EH (cell line): ENCODE measurements at places on chromosomes 6 and 20.
A peak's percentile ranks its signal among the peaks of the same experiment; 100 is the strongest.

DNA sequence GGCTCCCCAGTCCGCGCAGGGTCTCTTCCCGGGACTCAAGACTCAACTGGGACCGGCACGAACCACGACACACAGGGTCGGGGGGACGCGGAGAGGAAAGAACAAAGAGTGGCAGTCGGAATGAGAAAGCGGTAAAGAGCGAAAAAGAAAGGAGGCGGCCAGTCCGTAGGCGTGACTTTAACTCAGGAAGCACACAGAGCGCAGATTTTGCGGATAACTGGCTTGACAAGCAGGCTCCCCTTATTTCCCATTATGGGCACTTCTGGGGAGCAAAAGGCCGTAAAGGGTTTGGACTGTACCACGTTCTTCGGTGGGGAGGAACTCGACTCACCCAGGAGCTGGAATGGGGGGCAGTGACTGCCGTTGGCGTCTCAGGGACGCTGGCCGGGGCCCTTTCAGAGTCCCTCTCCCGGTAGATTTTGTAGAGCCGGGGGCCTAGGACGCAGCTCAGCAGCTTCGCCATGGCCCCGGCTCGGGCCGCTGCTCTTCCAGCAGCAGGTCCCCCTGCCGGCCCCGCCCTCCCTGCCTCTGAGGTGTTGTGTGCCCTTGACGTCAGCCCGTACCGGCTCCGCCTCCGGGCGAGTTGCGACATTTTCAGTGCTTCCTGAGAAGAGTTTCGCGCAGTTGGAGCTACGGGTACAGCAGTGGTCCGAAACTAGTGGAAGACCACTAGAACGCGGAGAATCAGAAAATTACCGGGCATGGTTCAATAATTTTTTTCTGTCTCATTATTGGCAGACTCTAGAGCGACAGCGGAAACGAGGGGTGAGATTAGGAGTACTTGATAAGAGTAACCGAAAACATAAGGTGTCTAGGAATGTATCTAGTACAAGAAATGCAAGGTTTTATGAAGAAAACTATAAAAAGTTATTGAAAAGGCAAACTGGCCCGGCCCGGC lies at the start of gene ABHD16A:
ABHD16A (minus strand) TSS at position 506 of the 898 bp plus-strand sequence; CDS start at position 463, 43 bp downstream.
- peak; percentile 98 for DNase-seq

DNA sequence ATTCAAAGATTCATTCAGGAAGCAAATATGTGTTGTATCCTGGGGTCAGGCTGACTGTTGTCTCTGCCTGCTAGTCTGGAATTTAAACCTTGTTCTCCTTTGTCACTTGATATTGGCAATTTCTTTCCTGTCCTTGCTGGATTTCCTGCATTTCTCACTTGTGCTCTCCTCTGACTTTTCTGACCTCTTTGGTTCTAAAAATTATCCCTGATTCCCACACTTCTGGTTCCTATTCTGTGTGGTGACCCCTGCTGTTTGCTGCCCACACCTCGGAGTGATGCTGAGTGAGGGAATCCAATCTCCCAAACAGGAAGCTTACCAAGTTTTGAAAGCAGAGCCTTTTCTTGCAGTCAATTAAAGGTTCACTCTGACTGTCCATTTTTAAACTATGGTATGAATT lies 345.3 kb downstream of the CDKAL1 start:
- peak; percentile 15 for DNase-seq

- no peak for DNase-seq
Measured at GRCh38 chr6:81634155-81634880, 118.2 kb downstream of the TENT5A start.

DNA sequence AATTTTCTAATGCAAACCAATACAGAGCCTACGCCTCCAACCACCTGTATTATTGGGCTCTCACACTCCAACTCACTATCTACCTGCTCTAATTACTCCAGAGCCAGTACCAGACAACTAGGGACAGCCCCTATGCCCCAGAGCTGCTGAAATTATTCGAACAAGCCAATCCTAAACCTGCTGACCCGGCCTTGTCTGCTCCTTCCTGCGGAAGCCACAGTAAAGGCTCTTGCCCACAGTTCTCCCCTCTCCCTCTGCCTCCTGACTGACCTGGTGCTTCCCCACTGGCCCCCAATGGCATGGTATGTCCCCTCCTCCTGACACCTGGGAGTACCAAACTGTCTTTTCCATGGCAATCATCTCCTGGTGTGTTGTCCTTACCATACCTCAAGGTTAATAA lies 4.1 kb upstream of the TOX2 start:
- DNase-seq: no peak

DNA sequence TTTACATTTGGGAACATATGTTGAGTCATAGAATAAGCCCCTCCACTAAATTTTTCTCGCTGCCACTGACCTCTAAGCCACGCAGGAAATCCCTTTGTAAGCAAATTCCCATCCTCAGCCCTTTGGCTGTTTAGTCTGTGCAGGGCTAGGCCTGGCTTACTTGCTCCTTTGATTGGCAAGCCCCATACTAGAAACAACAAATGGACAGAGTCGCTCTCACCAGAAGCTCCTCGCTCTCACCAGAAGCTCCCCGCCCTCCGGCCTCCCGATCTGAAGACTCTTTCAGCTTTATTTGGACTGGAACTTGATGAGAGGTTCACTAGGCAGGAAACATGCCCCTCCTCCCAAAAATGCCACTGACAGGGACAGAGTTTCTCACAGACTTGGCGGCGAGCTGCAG lies 149.2 kb upstream of the EXOC2 start:
- no peak for DNase-seq

- DNase-seq: no peak
Measured at GRCh38 chr20:34089655-34090345, 22.2 kb downstream of the EIF2S2 start.

- no peak for DNase-seq
Measured at GRCh38 chr6:9834233-9834632, 580.6 kb downstream of the TFAP2A start.

DNA sequence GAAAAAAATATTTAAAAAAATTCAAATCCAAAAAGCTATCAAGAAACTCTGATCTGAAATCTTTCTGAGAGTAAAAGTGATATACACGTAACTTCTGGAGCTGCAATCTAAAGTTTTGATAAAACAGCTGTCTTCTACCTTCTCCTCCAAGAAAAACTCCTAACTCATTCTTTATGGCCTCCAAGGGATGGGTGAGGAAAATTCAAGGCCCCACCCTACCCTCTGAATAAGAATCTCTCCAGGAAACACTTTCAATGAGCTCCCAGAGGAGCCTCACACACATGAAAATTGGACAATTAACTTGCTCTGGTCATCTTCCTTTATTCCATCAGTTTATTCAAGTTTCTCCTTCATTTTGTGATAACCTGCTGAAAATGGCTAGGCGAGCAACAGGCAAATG lies 93.4 kb downstream of the FNDC1 start:
- DNase-seq: no peak

DNA sequence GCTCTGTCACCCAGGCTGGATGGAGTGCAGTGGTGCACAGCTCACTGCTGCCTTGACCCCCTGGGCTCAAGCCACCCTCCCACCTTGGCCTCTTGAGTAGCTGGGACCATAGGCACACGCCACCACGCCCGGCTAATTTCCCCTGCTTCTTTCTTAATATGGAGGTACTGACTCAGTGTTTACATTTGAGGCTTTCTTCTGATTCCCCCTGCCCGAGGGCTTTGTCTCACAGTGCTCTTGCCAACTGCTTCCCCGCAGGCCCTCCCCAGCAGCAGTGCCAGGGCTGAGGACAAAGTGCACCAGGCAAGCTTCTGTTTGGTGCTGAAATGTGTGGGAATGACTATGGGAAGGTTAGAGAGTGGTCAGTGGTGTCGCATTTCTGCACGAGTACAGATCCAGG lies 34.8 kb downstream of the NR2E1 start:
- peak; percentile 68 for DNase-seq

- DNase-seq: no peak
Measured at GRCh38 chr20:9290331-9290730, 221.4 kb downstream of the PLCB4 start.

DNA sequence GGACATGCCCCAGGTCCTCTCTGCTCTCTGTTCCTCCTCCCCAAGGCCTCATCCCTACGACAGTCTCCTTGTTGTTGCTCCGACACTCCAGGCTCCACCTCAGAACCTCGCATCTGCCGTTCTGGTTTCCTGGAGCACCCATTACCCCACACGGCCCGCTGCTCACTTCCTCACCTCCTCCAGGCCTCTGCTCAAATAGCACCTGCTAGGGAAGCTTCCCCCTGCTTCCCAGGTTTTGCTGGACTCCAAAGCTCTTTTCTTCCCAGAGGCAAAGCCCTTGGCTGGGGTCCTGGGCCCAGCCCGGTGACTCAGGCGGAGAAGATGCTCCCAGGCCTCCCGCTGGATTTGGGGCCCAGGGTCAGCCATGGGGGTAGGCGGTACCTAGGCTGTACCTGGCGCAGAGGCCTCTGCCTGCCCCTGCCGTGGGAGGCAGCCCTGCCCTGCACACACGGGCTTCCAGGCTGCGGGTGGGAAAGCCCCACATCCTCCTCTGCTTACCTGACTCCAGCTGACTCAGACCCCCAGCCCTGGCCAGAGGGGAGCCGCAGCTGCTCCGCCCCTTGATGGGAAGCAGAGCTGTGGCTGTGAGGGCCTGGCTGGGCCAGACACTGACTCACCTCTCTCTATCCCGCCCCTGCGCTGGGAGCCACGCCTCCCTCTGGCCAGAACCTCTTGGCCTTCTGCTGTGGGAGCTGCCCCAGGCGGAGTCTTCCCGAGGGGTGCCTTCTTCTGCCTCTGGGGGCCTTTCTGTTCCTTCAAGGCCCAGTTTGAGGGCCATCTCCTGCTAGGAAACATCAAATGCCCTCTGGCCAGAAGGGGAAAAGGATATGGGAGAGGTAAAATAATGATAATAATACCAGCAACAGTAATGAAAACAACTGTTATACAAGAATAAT lies 130.5 kb downstream of the CEBPB start:
- peak; percentile 95 for DNase-seq

DNA sequence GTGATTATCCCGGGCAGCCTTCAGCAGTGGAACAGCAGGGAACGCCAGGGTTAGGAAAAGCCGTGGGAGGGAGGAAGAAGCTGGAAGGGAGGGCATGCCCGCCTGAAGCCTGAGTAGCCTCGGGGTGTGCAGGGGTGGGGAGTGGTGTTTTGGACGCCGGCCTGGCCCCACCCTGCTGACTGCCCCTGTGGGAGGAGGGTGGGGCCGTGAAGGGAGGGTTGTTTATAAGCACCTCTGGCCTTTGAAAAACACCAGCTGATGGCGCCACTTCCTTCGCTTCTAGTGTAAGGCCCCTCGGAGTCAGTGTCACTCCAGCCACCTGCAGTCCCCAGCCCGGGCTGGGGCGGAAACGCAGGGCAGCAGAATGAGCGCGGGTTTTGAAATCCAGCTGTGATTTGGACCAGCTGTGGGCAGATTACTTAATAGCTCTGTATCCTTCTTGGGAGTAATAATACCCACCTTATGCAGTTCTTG lies 52.8 kb upstream of the BMP6 start:
- DNase-seq: peak; percentile 54

DNA sequence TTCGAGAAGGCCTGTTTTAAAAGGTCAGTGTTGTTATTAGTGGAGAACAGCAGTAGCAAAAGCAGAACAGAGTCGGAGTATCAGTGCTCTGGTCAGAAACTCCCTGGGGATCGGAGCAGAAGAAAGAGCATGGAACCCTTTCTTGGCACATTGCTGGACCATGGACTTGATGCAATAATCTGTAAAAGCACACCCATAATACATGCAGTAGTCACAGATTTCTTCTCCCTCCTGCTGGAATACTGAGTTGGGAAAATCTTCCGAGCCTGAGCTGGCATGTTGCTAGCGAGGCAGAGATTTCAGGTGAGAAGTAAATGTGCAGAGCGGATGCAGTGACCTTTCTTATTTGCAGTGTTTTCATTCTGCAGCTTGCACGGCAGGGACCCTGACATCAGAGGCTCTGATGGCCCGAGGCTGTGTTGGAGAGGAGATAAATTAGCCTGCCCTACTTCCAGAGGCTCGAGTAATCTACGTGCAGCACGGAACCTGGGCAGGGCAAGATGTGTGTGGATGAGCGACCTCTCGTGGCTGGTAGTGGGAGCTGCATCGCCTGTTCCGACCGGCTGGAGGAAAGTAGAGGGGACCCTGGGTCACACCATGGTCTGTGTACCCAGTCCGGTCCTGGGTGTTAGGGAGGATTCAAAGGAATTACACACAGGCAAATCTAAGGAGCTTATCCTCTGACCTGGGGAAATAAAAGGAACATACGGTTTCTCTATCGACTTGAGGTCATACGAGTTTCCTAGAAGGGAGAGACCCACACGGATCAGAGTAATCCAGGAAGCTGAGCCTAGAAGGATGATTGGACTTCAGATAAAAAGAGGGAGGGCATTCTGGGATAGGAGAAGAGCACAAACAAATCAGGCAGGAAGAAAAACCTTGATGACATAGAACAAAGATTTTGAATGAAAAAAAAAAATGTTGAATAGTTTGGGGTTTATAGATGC lies 137.0 kb upstream of the STMND1 start:
- DNase-seq: peak; percentile 85

GRCh38 chr6:11413728-11414127 lies 123.8 kb upstream of the TMEM170B start:
- peak; percentile 78 for DNase-seq

DNA sequence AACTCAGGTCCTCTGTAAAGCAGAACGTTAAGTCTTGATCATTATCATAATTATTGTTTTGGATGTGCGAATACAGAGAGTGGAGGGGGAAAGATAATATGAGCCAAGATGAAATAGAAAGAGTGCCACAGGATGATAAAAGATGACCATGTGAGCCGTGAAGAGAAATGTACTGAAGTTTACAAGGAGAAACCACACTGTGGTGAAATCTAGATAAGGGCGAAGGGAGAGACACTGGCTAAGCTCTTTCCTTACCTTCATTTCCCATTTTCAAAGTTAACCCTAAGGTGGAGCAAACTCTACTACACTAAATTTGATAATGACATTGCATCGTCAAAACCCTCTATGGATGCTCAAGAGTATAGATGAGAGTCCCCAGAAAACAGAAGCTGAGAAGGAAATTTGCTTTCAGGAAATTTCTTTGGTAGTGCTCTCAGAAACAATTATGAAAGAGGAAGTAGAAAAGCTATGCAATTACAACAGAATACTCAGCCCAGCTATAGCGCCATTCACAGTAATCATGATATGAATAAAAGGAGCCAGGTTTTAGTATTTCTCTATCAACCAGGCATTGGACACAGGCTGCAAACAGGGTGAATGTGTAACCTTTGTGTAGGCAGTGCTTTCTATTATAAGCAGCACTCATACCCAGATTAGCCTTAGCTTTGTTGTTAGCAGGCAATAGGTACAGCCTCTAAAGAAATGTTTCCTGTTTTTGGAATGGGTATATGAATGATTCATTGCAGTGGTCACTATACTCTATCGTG lies 1080.7 kb downstream of the GRIK2 start:
- DNase-seq: no peak

- DNase-seq: no peak
Measured at GRCh38 chr6:108795814-108796213, 52.4 kb upstream of the ARMC2 start.
